Gastroesophageal sphincter (tissue), 4 donors: ENCODE measurements at places on chromosomes 3 and 15. TPM values are rescaled to one million over a fixed set of nuclear protein-coding genes. Genes with fewer than 3 reads are reported as not detected.

Gene NDUFB4
- total RNA-seq, result 123 TPM

Gene ANKUB1
- not detected for total RNA-seq

Gene CLDN11
- 3.1 TPM for total RNA-seq

DNA sequence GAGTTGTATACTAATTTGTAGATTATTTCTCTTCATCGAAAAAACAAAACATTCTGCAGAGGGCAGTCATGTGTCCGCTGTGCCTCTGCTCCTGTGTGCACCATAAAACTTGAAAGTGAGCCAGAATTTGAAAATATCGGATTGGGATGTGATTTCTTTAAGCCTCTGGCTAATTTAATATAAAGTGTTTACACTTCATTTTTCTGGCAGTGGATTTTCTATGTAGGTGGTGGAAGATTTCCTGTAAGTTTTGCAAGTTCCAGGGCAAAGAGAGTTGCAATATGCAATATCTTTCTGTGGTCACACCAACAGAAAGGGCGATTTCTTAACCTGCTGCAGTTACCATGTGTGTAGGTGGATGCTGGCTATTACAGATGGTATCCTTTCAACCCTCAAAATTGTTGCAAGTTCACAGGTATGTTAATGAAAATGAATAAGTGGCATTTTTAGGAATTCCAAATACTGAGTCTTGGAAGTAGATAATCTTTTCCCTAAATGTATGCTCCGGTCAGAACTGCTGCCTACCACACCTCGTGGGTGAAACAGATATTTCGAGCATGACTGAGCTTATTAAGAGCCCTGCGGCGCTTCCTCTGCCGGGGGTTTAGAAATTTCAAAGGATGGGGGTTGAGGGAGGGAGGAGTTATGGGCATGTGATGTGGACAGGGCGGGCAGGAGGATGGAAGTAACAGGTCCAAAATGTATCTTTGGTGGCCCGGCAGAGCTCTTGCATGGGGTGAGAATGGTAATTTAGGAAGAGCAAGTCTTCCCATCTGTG is 134.0 kb downstream of the PGPEP1L start:
- no peak for ATAC-seq

GRCh38 chr3:56629451-56629850 is 53.6 kb downstream of the TASOR start:
- ATAC-seq, result no peak

DNA sequence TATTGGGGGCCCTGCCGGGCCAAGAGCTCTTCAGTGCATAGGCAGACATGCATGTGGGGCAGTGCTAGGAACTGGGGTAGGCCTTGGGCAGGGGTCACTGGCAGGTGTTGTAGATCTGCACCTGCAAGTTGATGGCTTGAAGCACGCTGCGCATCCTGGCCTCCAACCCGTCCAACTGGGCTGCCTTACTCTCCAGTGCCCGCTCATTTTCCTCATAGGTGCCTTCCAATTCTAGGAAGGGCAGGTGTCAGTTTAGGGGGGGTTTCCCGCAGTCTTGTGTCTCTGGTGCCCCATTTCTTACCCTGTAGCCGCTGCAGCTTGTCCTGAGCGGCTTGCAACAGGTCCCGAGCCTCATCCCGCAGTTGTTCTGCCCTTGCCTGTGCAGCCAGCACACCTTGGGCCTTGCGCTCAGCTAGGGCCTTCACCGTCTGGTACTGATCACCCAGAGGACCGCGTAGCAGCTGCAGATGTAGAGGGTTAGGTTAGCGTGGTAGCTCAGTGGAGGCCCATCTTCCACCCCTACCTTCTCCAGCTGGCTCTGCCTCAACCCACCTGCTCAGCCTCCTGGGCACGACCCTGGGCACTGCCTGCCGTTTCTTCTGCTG is 611 bp upstream of the USP19 start:
- ATAC-seq, result no peak

GRCh38 chr3:56339671-56340070 is 128.6 kb downstream of the ERC2 start:
- ATAC-seq, result no peak

DNA sequence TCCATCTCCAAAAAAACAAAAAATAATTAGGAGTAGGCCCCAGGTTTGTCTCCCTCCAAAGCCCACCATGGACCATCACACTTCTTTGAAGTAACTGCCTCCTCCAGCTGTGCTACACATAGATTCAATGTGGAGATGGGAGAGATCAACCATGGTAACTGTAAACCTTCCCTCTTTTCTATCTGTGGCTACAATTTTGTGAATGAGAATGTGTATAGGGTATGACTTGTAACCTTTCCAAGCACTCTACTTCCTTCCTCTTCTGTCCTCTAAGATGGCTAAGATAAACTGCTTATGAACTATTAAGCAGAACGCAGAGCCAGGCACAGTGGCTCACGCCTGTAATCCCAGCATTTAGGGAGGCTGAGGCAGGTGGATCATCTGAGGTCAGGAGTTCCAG is 55.5 kb upstream of the ATP11B start:
- ATAC-seq, result no peak

GRCh38 chr3:134883697-134884385 is 88.8 kb downstream of the EPHB1 start:
- peak; percentile 62 for ATAC-seq

DNA sequence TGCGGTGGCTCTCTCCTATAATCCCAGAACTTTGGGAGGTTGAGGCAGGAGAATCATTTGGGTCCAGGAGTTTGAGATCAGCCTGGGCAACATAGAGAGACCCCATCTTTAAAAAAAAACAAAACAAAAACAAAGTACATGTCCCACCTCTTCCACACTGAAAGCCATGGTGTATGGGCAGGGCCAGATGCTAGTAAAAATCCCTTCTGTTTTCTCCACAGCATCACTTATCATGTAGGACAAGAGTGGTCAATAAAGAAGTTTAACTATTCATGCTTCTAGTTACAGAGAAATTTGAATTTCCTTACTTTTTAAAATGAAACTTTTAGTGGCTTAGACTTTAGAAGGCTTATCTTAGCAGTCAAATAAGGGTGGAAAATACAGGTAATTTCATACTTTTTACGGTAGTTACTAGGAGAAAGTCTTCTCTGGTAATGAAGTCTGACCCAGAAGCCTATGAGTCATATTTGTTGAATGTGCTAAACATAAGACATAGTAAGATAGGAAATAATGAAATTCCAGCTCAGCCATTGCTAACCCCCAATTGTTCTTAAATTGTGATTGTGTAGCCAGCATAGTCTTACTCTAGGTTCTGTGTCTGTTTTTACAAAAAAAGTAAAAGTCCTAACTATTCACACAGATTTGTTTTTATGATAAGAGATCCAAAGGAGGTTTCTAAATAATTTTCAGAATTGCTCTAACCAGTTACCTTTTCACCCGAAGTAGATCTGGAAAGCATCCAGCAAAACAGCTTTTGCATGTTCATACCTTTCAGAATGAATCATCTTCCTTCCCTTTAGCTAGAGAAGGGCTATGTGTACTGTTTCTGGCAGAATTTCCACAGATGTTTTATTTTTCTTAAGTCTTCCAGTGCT is 16.4 kb upstream of the ZNF609 start:
- ATAC-seq, result peak; percentile 51

DNA sequence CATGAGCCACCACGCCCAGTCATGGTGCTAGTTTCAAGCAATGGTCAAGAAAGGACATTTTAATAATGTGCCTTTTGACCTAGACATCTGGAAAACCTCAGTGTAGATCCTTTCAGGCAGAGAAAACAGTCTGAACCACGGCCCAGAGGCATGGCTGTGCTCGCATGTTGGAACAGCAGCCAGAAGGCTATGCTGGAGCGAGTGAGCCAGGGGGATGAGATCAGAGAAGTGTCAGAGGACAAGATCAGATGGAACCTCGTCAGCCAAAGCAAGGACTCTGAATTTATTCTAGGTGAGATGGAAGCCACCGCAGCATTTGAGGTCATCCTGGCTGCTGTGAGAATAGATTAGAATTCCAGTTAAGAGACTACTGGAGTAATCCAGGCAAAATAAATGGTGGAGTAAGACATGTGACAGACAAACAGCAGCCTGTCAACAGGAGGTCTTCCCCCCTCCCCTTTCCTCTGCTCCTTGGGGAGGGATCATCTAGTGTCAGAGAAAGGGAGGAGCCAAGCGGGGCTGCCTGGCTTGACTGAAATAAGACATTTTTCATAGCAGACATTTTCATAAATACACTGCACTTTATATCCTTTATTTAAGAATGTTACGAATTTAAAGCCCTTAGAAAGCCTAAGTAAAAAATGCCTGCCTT is 40.4 kb upstream of the ACKR4 start:
- peak; percentile 90 for ATAC-seq

- ATAC-seq, result no peak
These were observed 723 bp downstream of the CPNE4 start for GRCh38 chr3:132034097-132034485.

DNA sequence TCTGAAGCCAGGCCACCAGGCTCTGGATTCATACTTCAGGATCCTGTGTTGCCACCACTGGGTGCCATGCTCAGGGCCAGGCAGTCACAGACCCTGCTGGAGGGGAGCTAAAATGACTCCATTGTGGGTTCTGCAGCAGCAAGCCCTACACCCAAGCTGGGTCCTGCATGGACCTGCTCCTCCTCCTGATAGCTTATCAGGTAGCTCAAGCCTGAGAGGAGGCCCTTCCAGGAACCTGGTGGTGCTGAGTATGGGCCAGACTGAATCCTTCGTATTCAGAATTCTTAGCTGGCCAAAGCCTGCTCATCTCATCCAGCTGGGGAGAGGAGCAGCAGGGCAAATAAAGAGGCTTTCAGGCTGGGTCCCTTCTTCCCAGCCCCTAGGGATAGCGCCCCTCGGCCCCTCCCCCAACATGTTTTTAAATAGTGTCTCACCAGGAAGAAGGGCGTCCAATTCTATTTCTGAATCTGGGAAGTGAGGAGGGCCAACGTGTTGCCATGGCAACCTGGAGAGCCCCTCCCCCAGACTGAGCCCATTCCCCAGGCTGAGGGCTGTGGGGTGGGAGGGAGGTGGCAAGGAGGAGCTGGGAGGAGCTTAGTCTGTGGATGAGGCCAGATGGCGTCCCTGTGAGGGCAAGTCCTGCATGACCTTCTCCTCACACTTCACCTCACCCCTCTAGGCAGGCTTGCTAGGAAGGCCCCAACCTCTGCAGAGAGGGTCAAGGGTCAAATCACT is 11.0 kb upstream of the CAMKV start:
- ATAC-seq, result no peak
